ENCODE measurements at places on chromosomes 5 and 9.

- no peak for DNase-seq
Measured at GRCh38 chr9:22922222-22922621, 475.6 kb downstream of the DMRTA1 start.

DNA sequence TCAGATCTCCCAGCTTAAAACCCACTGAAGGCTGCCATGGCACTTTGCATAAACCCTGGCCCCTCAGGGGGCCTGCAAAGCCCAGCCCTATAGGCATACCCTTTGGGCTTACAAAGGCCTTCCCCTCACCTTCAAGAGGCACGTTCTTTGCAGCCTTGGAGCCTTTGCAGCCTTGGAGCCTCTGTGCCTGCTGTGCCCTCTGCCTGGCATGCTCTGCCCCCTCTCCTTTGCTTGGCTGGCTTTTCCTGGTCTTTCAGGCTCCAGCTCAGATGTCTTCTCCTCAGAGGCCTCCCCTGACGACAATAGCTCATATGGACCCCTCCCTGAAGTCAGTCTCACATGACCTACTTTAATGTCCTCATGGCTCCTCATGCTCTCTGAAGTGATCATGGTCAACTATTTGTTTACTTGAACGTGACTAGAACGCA, 60.3 kb downstream of the CXXC5 start:
- no peak for DNase-seq

DNA sequence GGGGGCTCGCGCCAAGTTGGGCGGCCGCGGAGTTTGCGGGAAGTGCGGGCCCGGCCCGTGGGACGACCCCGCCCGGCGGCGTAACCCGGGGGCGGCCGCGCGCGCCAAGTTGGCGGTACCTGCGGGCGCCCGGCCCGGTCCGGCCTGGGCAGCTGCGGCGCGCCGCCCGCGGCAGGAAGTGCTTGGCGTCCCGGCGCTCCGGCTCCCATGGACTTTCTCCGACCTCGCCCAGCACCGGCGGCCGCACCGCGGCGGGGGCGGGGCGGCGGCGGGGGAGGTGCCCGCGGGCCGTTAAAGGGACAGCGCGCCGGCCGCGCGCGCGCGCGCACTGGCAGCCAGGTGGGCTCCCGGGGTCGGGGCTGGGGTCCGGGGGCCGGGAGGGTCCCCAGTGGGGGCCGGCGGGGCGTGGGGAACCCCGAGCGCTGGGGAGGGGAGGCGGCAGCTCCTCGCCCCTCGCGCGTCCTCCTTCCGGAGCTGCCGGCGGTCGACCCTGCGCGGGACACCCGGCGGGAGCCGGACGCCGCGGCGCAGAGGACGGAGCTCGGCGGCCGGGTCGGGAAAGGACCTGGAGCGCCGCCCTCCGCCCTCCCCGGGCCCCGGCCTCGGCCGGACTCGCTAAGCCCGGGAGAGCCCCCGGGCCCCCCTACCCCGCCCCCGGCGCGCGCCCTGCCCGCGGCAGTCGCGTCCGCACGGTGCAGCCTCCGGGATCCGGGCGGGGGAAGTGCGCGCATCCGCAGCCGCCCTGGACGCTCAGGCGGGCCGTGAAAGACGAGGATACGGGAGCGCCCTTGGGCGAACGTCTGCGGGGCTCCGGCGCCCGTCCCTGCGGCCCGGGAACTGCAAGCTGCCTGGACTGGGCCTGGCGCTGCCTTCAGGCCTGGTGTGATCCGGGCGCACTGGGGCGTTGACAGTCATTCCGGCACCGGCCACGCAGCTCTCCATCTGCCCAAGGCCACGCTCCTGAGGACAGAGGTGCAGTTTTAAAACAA, at the start of gene NACC2:
Gene NACC2 (minus strand): TSS at position 220 of the 989 bp plus-strand sequence. CDS start 44,768 bp downstream, outside the sequence.
- DNase-seq, result no peak

GRCh38 chr9:113695440-113695851, 180.7 kb upstream of the ZNF618 start:
- DNase-seq, result no peak

- DNase-seq, result no peak
Measured at GRCh38 chr5:125160787-125161502, 414.5 kb upstream of the ZNF608 start.

DNA sequence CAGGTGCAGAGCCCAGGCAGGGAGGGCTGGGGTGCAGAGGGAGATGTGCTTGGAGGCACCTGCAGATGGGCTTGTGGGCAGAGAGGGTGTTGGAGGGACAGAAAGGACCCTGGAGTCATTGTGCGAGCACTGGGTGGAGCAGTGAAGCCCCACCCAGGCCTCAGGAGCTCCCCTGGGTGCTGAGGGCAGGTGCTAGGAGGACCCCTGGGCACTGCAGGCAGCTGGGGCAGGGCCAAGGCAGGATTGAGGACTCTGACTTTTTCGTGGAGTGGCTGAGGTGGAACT, 10.3 kb upstream of the SLC6A18 start:
- DNase-seq, result no peak

GRCh38 chr5:15763754-15764153, 263.8 kb downstream of the FBXL7 start:
- DNase-seq, result no peak

DNA sequence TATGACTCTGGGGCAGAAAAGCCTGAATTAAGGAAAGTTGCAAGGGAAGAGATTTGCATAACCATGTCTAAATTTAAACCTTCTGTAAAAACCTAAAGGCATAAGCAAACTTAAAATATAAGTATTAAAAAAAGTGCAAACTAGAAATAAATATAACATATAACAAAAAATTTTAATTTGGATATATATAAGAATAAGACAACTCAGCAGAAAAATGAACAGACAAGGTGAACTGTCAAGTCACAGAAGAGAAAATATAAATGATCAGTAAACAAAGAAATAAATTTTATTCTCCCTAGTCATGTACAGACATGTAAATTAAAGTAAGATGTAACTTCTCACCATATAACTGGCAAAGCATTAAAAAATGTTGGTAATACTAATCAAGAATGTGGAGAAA, 37.0 kb downstream of the C5orf22 start:
- no peak for DNase-seq

DNA sequence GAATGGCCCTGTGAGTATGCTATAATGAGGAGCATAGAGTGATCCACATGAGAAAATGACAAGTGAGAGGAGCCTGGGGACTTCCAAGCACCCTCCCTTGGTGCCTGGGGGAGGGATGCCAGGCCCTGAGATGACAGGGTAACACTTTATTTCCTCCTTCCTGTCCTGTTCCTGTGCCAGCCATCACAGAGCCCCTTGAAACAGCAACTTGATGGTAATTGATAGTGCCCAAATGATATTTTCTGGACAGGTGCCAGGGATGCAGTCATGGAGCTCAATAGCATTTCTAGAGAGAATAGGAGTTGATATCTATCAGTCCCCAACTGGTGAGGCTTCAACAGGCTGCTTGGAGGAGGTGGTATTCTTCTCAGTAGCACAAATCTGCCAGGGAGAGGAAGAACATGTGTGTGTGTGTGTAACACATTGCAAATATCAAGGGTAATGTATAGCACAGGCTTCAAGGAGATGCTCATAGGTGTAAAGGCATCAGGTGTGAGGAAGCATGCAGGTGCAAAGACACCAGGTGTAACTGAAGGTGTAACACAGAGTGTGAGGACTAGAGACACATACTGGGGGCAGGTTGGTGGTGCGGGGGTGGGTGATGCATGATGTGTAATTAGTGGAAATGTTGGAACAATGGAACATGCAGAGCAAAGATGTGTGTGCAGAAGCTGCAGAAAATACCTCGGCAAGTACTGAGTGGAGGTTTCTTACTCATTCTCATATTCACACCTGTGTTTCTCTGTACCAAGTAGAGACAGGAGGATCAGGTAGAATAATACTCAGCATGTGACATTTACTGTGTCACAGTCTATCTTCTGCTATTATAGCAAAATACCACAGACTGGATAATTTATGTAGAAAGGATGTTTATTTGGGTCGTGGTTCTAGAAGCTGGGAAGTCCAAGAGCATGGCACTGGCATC, 18.1 kb upstream of the WWC1 start:
- no peak for DNase-seq

GRCh38 chr5:10227379-10227778, 22.3 kb downstream of the ATPSCKMT start:
- no peak for DNase-seq

- DNase-seq, result no peak
Measured at GRCh38 chr9:8362250-8362649, 562.7 kb upstream of the DMAC1 start.

- DNase-seq, result no peak
Measured at GRCh38 chr5:108765647-108766046, 17.9 kb downstream of the FER start.

GRCh38 chr5:159203351-159203750, 6.0 kb downstream of the RNF145 start:
- no peak for DNase-seq

GRCh38 chr9:132114102-132114707, 34.5 kb upstream of the MED27 start:
- no peak for DNase-seq

DNA sequence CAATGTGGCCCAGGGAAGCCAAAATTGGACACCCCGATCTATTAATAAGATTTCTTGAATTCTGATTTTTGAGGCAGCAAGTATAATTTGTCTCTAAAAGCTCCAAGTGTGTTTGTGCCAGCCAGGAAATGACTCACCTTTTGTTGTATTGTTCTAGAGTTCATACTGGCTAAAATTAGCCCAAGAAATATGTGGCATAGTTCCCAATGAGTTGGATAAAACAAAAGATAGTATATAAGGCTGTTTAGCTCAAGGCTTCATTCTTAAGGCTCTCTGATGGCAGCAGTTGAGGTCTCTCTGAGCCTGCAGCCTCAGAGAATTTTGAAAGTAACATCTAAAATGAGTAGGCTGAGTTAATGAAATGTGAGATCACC, 21.6 kb downstream of the HMGXB3 start:
- DNase-seq, result no peak

- no peak for DNase-seq
Measured at GRCh38 chr5:12848709-12849108, 944.5 kb upstream of the CTNND2 start.

- DNase-seq, result no peak
Measured at GRCh38 chr9:110537841-110538646, 41.5 kb downstream of the SVEP1 start.

DNA sequence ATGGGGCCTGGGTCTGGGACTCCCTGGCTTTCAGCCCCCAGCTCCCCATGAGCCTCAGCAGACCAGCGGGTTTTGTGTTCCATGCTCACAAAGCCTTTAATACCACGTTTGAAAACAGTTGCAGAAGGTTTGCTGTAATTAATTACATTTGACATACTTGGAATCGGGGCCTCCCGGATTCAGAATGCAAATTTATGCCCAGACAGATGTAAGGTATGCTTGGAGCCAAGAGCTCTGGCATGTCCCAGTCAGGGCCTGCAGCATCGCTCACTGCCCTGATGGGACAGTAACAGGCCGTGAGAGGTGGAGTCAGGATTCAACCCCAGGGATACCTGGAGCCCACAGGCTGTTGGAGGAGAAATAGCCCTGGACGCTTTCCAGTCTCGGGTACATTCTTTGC, 12.2 kb downstream of the ZNF618 start:
- DNase-seq, result no peak

GRCh38 chr5:55702598-55703345, 9.4 kb downstream of the SLC38A9 start:
- DNase-seq, result no peak

DNA sequence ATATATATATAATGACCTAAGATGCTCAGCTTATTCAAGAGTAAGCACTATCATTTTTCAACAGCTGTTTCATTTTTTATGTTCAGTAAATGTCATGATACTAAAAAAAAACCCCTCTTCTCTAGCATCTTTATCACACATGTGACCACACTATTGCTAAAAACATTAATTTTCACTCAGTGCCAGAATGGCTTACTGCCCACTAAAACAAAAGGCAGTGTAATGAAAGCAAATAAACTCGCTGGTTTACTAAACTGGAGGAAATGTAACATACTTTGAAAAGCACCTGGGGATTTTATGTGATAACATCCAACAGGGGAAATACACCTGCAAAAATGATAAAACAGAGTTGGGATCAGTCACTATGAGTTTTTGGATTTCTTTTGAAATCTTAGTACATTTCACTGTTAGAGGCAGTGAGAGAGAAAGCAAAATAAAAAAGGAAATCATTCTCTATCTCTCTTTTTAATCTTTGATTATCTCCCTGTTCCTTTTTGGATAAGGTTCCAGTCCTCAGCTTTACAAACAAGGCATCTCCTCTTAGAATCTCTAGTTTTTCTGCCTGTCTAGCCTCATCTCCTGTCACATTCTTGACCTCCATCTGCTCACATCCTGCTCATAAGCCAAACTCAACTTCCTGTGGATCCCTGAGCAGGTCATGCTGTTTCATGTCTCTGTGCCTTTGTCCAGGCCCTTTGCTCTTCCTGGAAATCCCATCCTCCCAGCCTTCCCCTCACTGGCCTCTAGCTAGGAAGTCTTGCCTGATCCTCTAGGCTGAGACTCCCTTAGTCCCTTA, 338.0 kb downstream of the MAN2A1 start:
- no peak for DNase-seq

GRCh38 chr9:119126040-119126439, 243.2 kb downstream of the BRINP1 start:
- no peak for DNase-seq

- no peak for DNase-seq
Measured at GRCh38 chr9:133959171-133959570, 33.0 kb downstream of the VAV2 start.

DNA sequence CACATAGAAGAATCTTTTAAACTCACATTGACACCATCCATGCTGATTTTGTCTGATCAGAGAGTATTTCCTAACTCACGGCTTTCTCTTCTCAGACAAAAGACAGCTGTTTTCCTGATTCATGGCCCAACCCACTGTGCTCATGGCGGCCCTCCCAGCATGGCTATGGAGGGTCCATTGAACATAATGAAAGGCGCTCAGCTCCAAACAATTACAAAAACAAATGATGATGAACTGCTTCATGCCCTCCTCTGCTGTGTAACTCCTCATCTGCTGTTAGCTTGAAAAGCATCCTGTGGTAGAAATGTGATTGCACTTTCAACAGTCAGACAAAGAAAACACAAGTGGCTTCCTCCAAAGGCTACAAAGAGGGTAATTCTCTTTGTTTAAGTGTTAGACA, 673.8 kb downstream of the PRELID2 start:
- DNase-seq, result no peak

DNA sequence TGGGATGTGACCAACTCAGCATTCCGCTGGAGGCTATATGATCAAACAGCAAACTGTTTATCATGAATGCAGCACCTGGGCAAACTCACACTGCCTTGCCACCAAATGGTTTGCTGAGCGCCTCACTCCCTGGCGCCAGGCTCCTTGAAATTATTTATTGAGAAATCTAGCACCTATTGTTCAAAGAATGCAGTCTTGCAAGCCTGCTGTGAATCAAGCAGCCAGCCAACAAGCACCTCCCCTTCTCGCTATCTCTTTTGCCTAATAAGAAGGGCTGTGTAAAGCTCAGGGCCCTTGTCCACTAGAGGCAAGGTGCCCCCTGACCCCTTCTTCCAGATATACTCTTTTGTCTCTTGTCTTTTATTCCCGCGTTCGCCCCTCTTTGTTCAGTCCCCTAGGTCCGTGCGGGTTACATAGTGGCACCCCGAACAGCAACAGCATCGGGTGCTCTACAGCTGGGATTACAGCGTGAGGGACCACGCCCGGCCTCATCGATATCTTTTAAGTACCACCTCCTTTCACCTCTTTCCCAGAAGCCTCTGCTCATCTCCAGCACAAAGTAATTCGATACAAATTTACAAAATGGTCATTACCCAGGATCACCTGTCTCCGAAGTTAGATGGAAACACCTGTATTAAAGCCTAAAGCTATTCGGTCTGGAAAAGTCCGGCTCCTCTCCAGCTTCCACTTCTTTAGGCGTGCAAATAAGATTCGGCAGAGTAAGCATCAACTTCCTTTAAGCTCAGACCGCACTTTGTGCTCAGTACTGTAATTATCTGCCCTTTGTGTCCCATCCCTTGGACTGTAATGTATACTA, 896 bp downstream of the RIGI start:
- DNase-seq, result no peak
